ENCODE measurements at places on chromosomes 12 and 14.

- DNase-seq = no peak
Measured at GRCh38 chr12:6452245-6452943, 552 bp downstream of the TAPBPL start.

- DNase-seq = no peak
Measured at GRCh38 chr14:29310757-29311156, 544.2 kb downstream of the FOXG1 start.

DNA sequence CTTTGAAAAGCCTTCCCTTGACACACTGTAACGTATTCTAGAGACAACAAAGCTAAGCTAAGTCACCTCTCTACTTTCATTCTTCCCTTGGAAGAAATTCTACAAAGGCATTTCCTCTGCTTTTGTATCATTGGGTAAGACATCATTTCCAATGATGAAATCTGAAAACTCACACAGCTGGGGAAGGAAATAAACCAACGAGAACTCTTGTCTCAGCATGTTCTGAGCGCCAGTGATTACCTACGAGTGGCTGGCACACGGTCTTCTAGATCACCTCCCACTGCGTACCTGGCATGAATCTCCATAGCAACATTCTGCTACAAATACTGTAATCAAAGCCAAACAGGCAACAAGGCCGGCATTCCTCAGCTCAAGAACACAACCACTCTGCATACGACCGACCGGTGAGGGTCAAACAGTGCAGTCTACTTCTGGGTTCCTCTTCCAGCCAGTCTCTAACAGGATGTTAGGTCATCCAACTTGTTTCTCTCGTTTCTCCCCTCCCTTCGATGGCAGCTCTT is 7.6 kb downstream of the VPS37B start:
- no peak for DNase-seq

DNA sequence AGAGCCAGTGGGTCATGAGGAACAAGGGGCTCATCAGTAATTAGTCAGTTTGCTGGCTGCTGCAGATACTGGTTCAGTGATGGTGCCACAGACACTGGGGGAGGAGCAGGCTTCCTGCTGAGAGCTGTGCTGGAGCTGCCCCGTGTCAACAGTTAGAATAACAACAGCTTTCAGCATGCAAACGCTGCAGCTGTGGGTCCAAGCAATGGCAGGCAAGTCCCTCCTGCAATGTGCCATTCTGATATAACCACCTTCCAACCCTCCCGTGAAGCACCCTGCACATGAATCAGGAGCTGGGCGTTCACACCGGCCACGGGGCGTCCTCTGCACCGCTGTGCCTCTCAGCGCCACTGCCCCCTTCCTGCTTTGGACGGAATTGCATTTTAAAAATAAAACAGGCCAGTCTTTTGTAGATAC is 258.4 kb upstream of the SFSWAP start:
- no peak for DNase-seq

DNA sequence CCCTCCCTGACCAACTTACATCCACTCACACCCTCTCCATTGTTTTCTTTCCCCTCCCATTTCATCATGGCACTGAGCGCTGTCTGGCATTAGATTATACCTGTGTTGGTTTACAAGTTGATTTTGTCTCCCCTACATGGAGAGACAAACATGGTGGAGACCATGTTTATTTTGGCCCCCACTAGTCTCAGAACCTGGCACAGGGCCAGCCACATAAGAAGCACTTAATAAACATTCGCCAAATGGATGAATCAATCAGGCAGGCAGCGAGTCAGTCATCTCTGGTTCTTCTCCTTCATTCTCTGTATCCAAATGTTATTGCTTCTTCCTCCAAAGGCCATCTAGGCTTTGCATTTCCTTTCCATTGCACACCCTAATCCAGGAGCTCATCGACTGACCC is 177.4 kb downstream of the DPF3 start:
- DNase-seq = no peak
